ENCODE measurements at places on chromosomes 11 and 22.

- no peak for DNase-seq
Measured at GRCh38 chr22:46900549-46900948, 138.1 kb downstream of the TBC1D22A start.

- DNase-seq = no peak
Measured at GRCh38 chr11:80856066-80856465, 1415.2 kb upstream of the TENM4 start.

DNA sequence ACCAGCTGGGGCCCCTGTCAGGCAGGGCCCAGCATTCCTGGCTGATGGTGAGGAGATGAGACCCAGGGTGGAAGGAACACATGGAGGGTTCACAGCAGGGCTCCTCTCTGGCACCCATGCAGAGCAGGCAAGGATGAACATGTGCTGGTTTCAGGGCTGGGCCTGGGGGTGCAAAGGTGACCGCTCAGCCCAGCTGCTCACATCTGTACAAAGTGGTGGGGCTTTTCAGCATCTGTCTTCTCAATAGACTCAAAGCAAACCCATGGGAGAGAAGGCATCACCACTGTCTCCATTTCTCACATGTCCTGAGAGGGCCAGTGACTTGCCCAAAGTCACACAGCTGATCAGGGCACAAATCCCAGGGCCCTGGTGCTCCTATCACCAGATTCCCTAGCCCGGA lies 27.3 kb upstream of the TCF20 start:
- no peak for DNase-seq

GRCh38 chr11:24091594-24091993 lies 405.3 kb upstream of the LUZP2 start:
- DNase-seq = no peak

GRCh38 chr11:85167471-85167870 lies 459.7 kb downstream of the DLG2 start:
- DNase-seq = no peak

DNA sequence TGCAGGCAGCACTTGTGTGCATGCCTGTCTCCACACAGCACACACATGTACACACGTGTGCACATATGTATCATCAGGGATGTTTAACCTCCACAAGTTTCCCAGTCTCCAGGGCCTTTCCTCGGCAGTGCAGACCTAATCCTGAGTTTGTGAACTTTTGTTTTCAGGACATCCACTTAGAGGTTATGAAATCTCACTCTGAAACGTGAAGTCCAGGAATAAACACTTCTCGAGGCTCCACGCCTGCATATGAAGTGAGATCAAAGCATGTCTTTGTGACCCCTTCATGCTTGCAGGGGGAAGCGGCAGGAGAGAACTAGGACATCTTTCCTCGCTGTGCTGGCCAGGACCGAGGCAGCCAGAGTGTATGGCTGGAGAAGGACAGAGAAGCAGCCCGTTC lies 3.1 kb downstream of the SHISAL1 start:
- no peak for DNase-seq

DNA sequence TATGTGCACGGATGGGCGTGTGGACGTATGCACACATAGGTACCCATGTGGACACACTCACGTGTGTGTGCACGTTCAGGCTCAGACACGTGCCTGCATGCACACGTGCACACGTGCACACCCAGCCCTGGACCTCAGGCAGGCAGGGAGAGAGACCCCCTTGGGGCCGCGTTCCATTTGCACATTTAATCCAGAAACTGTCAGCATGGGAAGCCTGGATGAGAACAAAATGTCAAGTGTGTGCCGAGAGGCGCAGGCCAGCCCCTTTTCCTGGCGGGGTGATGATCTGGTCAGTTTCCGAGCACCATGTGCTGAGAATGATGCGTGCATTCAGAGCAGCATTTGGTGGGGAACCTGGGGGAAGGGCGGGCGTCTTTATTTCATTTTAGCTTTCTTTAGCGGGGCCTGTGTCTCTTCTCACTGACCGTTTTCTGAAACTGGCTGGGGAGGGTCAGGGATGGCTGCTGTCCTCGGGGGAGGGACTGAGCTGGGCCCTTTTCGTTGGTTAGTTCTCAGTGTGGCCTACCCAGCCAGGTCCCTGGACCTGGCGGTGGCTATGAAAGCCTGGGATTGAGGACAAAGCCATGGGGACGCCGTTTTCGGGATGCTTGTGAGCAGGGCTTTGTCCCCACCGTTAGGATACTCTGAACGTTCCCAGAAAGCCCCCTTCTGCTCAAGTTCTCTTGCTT lies 96.3 kb downstream of the KCNQ1 start:
- DNase-seq = no peak

- peak; percentile 47 for DNase-seq
Measured at GRCh38 chr11:84398017-84398626, 1112.0 kb upstream of the CCDC90B start.

GRCh38 chr22:45180146-45180679 lies 16.5 kb downstream of the NUP50 start:
- DNase-seq = no peak

- no peak for DNase-seq
Measured at GRCh38 chr11:19746086-19746485, 33.4 kb downstream of the NAV2 start.

DNA sequence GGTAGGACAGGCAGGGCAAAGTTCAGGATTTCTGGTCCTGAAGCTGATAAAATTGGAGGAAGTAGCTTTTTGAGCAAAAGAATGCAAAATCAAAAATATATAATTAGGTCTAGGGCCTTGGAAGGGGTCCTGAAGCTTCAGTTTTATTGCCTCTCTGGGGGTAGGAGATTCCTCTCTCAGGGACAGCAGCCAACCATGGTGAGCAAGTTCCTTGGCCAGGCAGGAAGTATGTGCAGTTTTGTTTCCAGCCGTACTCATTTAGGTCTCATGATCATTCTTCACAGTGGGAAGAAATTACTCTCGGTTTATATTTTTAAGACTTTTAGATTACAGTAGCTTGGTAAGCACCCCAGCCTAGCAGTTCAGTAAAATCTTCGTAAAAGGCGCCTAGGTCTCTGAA lies 2.9 kb upstream of the RAB38 start:
- DNase-seq = no peak

DNA sequence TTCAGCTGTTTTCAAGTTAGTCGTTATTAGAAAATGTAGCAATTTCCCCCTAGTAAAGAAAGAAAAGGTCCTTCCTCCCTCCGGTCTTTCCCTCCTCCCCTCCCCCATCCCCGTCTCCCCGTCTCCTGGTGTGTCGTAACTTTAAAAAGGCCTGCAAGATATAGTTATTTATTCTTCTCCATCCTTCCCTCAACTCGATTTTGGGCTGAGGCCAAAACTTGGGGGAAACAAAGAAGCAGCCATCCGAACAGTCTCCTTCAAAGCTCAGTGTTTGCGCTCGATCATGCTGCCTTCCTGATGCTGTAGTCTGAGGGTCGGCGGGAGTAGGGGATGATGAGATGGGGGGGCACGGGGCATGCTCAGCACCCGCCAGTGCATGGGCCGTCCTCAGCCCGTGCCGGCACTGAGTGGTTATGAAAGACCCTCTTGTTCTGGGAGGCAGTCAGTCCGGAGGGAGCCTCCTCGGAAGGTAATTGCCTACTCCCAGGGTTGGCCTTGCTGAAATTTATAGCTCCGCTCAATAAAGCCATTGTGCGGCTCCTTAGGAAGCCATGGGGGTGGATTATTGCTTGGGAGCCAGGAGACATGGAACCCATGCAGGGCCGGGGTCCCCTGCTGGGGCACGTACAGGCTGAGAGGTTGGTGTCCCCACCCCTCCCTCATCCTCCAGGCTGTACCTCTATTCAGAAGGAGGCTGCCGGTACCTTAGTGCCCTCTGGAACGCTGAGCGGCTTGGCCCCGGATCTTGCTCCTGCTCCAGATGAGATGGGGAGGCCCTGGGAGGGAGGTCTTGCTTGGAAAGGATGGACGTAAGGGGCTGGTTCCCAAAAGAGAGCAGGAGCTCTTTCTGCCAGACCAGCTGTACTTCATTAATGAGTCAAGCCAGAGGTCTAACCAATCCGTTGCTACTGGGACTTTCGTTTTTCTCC lies 212.7 kb upstream of the CADM1 start:
- DNase-seq = no peak

GRCh38 chr11:79059141-79059540 lies 381.7 kb downstream of the TENM4 start:
- no peak for DNase-seq

- DNase-seq = no peak
Measured at GRCh38 chr11:24390016-24390415, 106.8 kb upstream of the LUZP2 start.

DNA sequence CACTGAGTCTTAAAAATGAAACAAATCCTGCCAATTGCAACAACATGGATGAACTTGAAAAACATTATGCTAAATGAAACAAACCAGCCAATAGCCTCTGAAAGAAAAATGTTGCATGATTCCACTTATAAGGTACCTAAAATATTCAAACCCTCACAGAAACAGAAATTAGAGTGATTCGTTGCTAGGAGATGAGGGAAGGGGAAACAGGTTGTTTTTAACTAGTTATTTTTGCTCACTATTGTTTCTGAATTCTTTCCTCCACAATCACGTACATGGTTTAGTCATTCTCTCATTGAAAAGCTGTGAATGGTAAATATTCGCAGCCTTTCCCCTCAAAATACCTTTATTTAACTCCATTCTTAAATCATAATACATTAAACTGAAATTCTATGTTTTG lies 14.0 kb upstream of the TYR start:
- DNase-seq = no peak

DNA sequence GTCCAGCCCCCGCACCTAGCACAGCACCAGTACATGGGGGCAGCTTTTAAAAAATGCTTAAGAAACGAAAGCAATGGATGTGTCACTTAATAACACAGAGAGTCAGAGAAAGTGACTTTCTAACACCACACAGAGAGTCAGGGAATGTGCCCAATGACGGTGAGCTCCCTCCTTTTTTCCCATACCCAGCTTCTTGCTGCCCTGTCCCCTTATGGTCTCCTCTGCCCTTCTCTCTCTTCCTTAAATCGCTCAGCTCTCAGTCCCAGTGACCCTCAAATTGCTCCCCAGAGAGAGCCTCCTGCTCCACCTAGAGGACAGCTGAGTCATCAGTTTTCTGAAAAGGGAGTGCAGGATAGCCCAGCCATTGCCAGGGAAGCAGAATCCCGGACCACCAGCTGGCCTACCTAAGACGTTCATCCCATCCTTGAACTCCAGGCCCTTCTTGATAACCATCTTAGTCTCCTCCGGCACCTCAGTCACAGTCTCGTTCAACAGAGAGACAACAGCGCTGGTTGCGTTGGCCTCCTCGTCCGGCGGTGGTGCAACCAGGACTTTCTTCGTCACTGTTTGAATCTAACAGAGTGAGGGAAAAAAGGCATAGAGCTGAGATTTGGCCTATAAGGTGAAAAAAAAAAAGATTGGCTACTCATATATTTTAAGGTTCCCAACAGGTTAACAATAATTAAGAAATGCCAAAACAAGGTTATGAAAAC lies 113.5 kb downstream of the SLC1A2 start:
- DNase-seq = peak; percentile 16

GRCh38 chr11:76663486-76663810 lies 7.1 kb downstream of the LRRC32 start:
- DNase-seq = no peak

DNA sequence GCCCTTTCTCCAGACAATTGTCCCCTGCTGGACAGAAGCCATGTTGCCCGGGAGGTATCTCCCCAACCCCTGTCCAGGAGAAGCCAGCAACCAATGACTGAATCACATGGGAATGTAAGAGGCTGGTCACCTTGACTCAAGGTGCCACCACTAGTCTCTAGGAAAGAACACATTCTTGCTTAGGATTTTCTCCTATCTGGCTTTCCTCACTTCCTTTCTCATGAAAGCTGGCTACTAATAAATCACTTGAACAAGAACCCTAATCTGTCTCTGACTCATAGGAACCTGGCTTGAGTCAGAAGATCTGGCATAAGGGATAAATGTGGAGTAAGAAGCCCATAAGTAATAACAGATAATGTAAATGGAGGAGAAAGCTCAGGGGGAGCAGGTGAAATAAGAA lies 101.4 kb upstream of the C11orf87 start:
- no peak for DNase-seq

GRCh38 chr11:77095551-77096490 lies 6.8 kb upstream of the OMP start:
- DNase-seq = no peak

DNA sequence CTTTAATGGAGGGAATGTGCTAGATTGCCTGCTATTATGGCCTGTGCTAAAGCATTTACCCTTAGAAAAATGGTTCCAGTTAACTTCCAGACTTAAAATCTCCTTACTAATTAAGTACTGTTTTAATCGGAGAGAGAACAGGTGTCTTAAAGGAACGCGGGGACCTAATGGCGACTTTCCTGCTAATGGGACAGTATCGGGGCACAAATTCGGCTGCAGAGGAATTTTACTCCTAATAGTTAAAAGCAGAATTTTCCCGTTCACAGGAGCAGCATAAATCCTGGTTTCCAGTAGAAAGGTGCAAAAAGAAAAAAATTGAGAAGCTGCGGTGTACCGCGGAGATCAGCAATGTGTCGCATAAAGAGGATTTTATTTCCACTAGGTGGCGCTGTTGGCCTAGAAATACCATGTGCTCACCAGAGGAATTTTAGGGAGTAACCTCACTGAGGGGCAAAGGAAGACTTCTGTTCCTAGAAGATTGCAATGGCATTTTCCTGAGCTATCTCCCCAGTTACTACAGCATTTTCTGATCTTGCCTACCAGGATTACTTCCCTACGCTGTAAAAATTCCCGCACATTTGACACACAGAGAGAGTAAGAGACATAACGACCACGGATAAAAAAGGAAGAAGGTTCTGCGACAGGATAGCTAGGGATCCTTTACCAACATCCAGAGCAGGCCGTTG lies 44.5 kb downstream of the ZNF280B start:
- peak; percentile 63 for DNase-seq

GRCh38 chr11:2518111-2518982 lies 73.5 kb downstream of the KCNQ1 start:
- peak; percentile 28 for DNase-seq

GRCh38 chr11:74815966-74816365 lies 67.3 kb downstream of the RNF169 start:
- no peak for DNase-seq

GRCh38 chr11:12108875-12109453 lies 1.4 kb upstream of the MICAL2 start:
- no peak for DNase-seq

DNA sequence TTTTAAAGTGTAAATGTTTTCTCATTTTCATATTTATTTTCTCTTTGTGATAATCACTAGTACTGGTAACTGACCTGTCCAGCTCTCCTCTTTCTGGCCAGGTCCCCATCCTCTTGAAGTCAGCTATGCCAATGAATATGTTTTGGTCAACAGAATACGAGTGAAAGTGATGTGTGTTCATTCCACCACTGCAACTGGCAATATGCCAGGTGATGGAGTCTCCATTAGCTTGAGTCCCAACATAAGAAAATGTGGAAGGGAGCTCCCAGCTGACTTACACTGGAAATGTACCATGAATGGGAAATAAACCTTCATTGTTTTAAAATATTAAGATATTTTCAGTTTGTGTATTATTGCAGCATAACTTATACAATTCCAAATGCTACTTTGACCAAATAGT lies 75.8 kb downstream of the CCDC34 start:
- DNase-seq = no peak

- no peak for DNase-seq
Measured at GRCh38 chr11:102268083-102268984, 49.0 kb upstream of the BIRC3 start.

GRCh38 chr11:16191212-16191867 lies 165.0 kb downstream of the SOX6 start:
- no peak for DNase-seq

Data from WERI-Rb-1 (cell line).